ENCODE measurements at places on chromosomes 6 and 20. TPM values are rescaled to one million over a fixed set of nuclear protein-coding genes. Genes with fewer than 3 reads are reported as not detected.
A peak's percentile ranks its signal among the peaks of the same experiment; 100 is the strongest.

- peak; percentile 73 for DNase-seq
These were observed 174.2 kb upstream of the KCNG1 start for GRCh38 chr20:51196991-51197651.

DNA sequence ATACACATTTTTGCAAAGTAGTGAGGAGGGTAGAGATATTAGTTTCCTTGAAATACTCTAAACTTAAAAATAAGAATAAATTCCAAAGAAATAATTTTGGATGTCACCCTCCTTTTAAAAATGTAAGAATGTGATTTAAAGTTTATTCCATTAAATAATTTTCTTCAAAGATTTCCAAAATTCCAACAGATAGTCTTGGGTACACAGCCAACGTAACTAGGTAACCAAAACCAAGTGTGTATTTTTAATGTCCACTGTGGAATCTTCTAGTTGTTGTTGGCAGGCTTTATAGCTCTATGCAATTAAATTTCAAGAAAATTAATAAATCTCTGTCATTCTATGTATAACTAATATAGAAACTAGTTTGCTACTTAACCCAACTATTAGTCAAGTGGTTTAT, 101.3 kb downstream of the COL21A1 start:
- DNase-seq = no peak

DNA sequence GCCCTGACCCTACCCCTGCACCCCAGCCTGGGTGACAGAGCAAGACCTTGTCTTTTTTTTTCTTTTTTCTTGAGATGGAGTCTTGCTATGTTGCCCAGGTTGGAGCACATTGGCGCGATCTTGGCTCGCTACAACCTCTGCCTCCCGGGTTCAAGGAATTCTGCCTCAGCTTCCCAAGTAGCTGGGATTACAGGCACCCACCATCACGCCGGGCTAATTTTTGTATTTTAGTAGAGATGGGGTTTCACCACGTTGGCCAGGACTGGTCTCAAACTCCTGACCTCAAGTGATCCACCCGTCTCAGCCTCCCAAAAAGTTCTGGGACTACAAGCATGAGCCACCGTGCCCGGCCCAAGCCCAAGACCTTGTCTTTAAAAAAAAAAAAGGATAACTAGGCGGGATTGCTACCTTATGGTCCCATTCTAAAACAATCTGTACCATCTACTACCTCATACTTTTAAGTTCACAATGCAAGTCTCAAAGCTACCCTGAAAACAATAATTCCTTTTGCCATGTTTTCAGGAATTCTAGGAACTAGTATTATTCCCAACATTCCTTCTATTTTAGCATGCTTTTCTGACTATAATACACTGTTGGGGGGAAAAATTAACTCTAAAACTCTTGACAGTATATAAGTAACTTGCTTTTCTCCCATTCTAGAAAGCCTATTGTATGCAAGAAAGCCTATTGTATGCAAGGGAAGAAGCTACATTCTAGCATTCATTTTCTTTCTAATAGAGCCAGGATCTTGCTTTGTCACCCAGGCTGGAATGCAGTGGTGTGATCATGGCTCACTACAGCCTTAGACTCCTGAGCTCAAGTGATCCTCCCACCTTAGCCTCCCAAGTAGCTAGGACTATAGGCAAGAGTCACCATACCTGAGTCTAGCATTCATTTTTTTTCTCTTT, 6.6 kb downstream of the TUBB start:
- DNase-seq = no peak

DNA sequence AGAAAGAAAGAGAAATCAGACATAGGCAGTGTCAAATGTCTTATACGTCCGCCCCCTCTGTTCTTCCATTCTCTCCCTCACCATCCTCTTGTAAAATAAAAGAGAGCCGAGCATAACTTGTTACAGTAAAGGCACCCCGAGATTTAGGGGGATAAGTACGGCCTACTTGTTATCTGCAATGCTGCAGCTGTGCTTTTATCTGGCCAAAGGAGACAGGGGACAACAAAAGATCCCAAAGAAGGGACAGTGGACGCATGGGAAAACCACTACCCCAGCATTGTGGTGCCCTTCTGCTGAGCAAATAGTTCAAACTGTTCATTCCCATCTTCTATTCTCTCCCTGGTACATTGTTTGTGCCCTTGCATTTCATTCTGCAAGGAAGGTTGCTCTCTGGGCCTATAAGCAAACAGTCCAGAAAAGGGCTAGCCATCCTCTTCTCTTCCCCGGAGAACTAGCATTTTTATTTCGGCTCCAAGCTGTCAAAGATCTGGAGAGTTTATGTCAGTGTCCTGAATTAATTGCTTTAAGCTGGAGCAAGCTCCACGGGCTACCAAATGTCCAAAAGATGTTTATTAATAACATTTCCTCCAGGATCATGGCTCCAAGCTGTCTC, 22.3 kb downstream of the FOXA2 start:
- DNase-seq = no peak

DNA sequence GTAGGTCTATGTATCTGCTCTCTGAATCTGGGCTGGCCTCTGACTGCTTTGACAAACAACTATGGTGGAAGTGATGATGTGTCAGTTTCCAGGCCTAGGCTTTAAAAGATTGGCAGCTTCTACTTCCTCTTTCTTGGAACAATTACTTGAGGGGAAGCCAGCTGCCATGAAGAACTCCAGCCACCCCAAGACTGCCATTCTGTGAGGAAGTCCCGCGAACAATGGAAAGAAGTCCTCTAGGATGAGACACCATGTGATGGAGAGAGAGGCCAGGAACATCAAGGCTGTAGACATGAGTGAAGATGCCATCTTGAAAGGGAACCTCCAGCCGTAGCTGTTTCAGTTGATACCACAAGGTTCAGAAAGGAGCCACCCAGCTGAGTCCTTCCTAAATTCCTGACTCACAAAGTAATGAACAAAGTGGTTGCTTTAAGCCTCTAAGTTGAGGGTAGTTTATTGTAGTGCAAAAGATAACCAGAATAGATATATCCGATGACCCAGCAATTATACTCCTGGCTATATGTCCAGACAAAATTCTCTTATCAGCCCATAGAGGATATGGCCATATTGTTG, 15.3 kb upstream of the TCF15 start:
- no peak for DNase-seq

DNA sequence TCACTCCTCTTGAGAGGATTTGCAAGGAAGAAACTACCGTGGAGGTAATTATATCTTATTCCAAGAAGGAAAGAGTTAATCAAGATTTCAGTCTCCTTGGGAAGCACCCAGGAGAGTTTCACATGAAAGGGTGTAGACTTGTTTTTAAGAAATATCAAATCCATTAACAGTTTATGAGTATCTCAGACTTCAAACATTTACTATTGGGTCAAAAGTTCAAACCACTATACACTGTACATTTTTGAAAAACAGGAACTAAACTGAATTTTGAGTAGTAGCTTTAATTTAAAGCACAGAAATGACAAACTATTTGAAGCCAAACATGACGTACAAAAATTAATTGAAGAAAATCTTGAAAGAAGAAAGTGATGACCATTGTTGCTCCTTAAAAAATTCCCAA, 164.0 kb downstream of the FOXC1 start:
- DNase-seq = no peak

DNA sequence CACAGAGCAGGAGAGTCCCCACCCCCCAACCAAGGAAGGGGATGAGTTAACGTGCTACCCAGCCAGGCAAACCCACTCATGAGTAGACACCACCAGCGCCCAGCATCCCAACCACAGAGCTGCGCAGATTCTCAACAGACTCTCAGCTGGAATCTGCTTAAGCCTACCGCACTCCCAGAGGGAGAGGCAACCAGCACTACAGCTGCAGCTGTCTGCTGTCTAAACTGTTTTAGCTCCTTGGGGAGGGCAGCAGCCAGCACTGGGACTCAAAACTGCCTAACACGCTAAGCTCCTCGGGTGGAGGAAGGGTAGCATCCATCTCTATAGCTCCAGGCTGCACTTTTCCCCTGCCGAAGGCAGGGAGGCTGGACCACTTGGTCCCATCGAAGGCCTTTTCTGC, 539.8 kb downstream of the EPHA7 start:
- DNase-seq = no peak

DNA sequence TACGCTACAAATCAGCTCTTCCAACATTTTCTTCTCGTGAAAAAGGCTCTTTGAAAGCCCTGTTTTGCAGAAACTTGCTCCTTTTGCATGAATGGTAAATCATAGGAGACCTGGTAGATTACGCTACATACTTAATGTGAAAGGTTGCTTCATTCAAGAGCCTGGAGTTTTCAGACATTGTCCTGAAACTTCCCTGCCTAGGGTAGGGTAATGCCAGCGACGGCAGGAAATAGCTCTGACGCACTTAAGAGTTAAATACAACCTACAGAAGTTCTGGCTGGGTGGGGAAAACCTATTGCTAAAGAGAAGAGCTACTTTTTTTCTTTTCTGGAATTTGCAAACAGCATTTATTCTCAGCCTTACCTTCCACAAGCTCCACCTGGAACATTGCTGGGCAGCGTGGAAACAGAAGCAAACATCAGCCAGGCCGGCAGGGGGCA, 144.5 kb downstream of the LPA start:
- no peak for DNase-seq

GRCh38 chr6:150273457-150274309, 95.1 kb upstream of the IYD start:
- DNase-seq = no peak

DNA sequence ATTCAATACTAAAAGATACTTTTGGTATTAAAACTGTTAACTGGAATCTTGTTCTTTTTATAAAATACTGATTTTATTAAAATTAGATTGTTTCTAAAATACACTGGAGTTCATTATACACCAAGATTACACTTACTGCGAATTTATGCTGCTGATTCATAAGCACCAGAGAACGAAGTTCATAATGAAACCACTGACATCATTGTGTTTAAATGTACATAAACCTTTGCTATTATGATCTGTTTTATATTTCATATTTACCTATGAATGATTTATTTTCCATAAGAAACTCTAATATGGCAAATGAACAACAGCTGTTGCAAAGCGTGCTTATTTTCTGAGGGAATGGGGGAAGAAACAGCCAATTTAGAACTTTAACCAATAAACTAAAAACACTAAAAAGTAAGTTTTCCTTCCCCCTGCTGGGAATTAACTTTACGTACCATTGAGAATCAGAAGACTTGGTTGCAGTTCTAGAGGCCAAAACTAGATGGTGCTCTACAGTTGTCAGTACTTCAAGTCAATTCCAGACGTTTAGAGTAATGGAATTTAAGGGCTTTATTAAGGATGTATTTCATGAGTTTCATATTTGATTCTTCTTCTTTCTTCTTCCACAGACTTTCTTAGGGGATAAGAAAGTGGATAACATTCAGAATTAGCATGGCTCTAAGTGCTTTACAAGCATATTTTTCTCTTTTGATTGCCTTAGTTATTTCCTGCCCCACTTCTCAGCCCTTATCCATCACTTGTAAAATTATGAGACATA, 30.8 kb upstream of the COL19A1 start:
- DNase-seq = peak; percentile 54

GRCh38 chr6:24720131-24720603, 1.2 kb upstream of the C6orf62 start:
- DNase-seq = peak; percentile 67

- DNase-seq = peak; percentile 97
These were observed 108.1 kb downstream of the TMEM200A start for GRCh38 chr6:130473886-130474285.

GRCh38 chr20:37288091-37288490, 1.4 kb upstream of the MANBAL start:
- DNase-seq = no peak

DNA sequence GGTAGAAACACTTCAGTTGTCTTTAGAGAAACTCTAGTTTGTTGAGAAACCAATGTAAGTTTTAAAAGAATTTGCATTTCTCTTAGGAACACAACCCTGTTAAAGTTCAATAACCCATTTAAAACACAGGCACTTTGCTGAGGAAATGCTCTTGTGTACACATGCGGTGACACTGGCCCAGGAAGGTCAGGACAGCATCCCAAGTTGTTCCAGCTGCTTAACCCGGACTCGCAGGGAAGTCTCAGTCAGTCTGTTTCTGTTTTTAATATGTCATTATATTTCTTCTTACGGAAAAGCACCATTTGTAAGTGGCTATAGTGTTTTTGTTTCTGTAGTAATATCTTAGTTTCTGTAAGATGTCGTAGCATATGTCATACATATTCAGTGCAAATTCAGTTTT, 36.9 kb downstream of the RIN2 start:
- no peak for DNase-seq

DNA sequence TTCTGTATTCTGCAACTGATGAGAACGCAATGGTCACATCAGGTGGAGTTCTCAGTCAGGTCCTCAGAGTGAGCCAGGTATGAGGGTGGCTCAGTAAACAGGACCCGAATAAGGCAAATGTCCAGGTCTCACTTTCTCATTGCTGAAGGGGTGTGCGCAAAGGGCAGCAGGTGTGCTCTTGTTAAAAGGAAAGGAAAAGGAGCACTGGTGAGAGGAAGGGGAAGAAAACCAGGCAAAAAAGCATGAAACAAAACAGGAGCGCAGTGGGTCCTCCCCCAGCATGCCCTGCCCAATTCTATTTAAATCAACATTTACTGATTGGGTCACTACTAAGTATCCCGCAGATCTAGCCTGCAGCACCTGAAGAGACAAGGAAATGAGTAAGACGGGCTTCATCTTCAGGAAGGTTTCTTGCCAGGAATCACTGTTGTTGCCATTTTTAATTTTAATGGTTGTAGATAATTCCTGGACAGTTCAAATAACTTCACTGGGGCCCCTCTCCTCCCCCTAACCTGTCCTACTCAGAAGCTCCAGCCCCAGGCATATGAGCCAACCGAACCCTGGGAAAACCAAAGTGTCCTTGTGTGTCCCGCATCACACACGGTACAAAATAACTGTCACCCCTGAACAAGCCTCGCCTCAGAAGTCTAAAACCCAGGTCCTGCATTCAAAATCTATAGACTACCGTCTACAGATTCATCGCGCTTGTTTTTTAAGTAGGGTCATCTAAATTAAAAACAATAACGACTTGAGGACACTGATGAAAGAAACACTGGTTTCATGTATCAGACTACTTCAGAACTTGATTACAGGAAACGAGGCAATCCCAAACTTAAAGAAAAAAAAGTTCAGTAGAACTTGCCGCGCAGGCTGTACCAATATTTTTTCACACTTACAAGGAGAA, 980 bp downstream of the MBOAT1 start:
- DNase-seq = peak; percentile 58

GRCh38 chr6:11083491-11083890, 10.1 kb upstream of the SMIM13 start:
- peak; percentile 17 for DNase-seq

GRCh38 chr6:145009711-145010110, 724.6 kb downstream of the UTRN start:
- DNase-seq = no peak

The FAM83C gene
- not detected for total RNA-seq

The ZSWIM3 gene
- total RNA-seq = 9.3 TPM

The TCP11 gene
- not detected for total RNA-seq

The TMEM151B gene
- total RNA-seq = not detected

The SYNE1 gene
- 40.0 TPM for total RNA-seq

Measured in RPMI7951 (cell line).